ENCODE measurements at places on chromosomes 12 and 14.

DNA sequence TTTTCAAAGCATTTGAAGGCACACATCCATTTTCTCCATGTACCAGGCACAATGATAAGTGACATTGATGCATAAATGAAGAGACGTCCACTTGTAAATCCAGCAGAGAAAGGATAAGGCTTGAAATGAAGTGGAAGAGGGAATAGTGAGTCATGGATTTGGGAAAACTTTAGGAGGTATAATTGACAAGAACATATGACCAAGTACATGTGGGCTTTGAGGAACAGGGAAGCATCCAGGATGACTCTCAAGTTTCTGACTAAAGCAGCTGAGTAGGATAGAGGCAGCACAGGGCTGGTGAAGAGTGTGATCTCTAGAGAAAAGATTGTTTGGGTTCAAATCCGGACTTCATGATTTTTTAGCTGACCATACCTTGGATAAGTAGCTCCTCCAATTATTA lies 43.6 kb upstream of the SYT1 start:
- no peaks in the 10 kb centered on the region for H3K4me1 ChIP-seq
- H3K4me3 ChIP-seq: no peak overlapping the region
- DNase-seq: no peak
- H3K36me3 ChIP-seq: no peaks in the 10 kb centered on the region
- no peak overlapping the region for H3K27ac ChIP-seq

GRCh38 chr12:116188581-116188980 lies 88.9 kb downstream of the MED13L start:
- no peak overlapping the region for H3K4me3 ChIP-seq

GRCh38 chr14:68401317-68401716 lies 391.6 kb downstream of the ZFP36L1 start:
- H3K27me3 ChIP-seq: no peaks in the 10 kb centered on the region
- peak overlapping the region; percentile 93 for H3K27ac ChIP-seq
- no peak for DNase-seq
- peaks cover 33% of the 10 kb centered on the region for H3K4me1 ChIP-seq
- no peaks in the 10 kb centered on the region for H3K36me3 ChIP-seq

DNA sequence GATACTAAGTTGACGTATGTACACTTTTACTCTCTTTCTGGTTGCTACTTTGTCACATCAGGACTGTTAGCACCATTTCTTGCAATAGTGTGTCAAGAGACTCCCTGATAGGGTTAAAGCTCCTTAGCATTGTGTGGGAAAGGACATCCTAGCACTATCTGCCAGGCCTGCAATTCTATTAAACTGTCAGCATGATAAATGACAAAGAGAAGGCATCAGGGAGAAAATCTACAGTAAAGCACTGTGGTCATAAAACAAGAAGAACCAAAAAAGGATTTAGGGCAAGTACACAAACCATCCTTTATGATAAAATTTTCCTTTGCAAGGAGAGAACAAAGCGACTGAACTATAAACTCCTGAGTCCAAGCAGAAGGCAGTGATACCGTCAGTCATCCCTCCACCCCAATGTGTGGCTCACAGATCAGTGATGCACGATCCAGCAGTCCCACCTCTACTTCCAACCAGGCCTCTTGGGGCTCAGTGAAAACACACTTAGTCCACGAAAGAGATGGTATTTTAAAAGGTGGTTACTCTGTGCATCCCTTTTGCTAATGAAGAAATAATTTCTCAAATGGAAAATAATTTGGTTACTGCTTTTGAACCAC lies 31.4 kb upstream of the SLC35F4 start:
- no peak overlapping the region for H3K27ac ChIP-seq
- peaks cover 15% of the 10 kb centered on the region for H3K27me3 ChIP-seq
- DNase-seq: no peak
- no peaks in the 10 kb centered on the region for H3K36me3 ChIP-seq
- H3K4me1 ChIP-seq: no peaks in the 10 kb centered on the region

DNA sequence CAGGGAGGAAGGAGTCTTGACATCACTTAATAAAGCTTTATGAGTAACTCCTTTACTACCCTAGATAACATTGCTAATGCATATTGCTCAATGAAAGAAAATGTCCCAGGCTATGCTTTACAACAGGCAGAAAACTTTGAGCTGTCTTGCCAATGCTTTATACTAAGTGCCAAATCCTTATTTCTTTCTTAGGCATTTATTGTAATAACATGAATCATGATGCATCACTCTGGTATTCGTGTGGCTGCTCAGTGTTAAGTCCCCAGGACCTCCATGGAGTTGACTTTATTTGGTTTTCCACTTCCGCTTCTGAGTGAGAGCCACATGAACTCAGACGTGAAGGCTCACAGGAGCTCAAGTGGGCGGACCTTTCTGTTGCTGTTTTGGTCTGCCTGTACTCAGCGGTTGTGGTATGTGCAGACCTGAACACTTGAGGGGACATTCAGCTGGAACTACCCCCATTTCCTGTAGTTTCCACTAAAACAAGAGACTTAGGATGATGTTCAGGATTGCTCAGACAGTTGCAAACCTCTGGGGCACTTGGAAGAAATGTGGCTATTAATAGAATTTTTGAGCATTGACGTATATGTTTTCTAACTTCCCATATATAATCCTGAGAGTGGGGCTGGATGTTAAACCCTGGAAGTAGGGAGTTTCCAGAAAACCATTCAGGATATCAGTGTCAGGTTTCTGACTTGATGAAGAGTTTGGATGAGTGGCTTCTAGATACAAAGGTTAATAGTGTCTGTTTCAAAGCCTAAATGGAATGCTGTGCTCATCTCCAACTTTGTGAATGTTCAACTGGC lies 258.6 kb downstream of the MSRB3 start:
- no peak for DNase-seq
- H3K27me3 ChIP-seq: no peaks in the 10 kb centered on the region
- no peak overlapping the region for H3K4me3 ChIP-seq
- H3K36me3 ChIP-seq: no peaks in the 10 kb centered on the region
- no peak overlapping the region for H3K27ac ChIP-seq

Measured in T-helper 17 cell (primary cell).